A375 (cell line): ENCODE measurements at places on chromosomes 16 and 17. TPM values are rescaled to one million over a fixed set of nuclear protein-coding genes. Genes with fewer than 3 reads are reported as not detected.

Gene FNDC8
- total RNA-seq: not detected in 2 replicates

Gene BAIAP3
- 2.0 and 2.3 TPM in 2 replicates for total RNA-seq

Gene RDM1
- total RNA-seq: 3.1 and 4.3 TPM in 2 replicates

Gene DNAJA2
- 67.6 and 71.7 TPM in 2 replicates for total RNA-seq

Gene PIMREG
- total RNA-seq: 38.9 and 40.3 TPM in 2 replicates

Gene CD7
- 0.11 TPM in 1 of 2 replicates, not detected in the other for total RNA-seq

Gene KIAA0753
- total RNA-seq: 14.6 and 15.0 TPM in 2 replicates

Gene C17orf113
- 2.9 and 3.2 TPM in 2 replicates for total RNA-seq

Gene CCDC200
- 0.23 TPM in 1 of 2 replicates, not detected in the other for total RNA-seq

Gene GP1BA
- total RNA-seq: not detected in 2 replicates

Gene GNAO1
- 1.8 and 6.1 TPM in 2 replicates for total RNA-seq

Gene PPY
- not detected in 2 replicates for total RNA-seq

Gene CD300C
- total RNA-seq: not detected in 2 replicates

Gene ZBTB4
- total RNA-seq: 12.8 and 13.5 TPM in 2 replicates

Gene MT1M
- total RNA-seq: not detected in 2 replicates

Gene MYL4
- total RNA-seq: not detected in 2 replicates

Gene HNF1B
- total RNA-seq: not detected in 2 replicates

Gene KRTAP9-2
- total RNA-seq: not detected in 2 replicates

Gene TLCD2
- 2.9 and 3.1 TPM in 2 replicates for total RNA-seq

Gene ATP6V0A1
- 22.3 and 26.5 TPM in 2 replicates for total RNA-seq

Gene KRT34
- total RNA-seq: 0.23 and 0.77 TPM in 2 replicates

Gene LLGL2
- 6.6 and 7.1 TPM in 2 replicates for total RNA-seq

Gene TBC1D3C
- not detected in 2 replicates for total RNA-seq

Gene KRTAP2-2
- total RNA-seq: not detected in 2 replicates

Gene ABCC11
- 0.27 TPM in 1 of 2 replicates, not detected in the other for total RNA-seq

Gene OR4D1
- not detected in 2 replicates for total RNA-seq

Gene CLEC18C
- 0.21 and 0.49 TPM in 2 replicates for total RNA-seq

Gene PRR35
- 0.16 TPM in 1 of 2 replicates, not detected in the other for total RNA-seq

Gene NOD2
- 0.15 and 0.21 TPM in 2 replicates for total RNA-seq

Gene PIK3R5
- total RNA-seq: not detected in 2 replicates

Gene JPT1
- 263 and 292 TPM in 2 replicates for total RNA-seq

Gene CYBC1
- total RNA-seq: 48.5 and 53.5 TPM in 2 replicates

Gene NPW
- total RNA-seq: 1.0 and 1.5 TPM in 2 replicates

Gene KRT36
- not detected in 2 replicates for total RNA-seq
